ENCODE measurements at places on chromosomes 16 and 17.

DNA sequence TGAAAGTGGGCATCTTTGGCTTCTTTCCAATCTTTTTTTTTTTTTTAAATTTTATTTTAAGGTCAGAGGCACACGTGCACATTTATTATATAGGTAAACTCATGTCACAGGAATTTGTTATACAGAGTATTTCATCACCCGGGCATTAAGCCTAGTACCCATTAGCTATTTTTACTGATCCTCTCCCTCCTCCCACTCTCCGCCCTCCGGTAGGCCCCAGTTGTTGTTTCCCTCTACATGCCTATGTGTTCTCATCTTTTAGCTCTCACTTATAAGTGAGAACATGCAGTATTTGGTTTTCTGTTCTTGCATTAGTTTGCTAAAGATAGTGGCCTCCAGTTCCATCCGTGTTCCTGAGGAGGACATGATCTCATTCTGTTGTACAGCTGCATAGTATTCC is 108.5 kb downstream of the CYB561 start:
- no peak for DNase-seq

DNA sequence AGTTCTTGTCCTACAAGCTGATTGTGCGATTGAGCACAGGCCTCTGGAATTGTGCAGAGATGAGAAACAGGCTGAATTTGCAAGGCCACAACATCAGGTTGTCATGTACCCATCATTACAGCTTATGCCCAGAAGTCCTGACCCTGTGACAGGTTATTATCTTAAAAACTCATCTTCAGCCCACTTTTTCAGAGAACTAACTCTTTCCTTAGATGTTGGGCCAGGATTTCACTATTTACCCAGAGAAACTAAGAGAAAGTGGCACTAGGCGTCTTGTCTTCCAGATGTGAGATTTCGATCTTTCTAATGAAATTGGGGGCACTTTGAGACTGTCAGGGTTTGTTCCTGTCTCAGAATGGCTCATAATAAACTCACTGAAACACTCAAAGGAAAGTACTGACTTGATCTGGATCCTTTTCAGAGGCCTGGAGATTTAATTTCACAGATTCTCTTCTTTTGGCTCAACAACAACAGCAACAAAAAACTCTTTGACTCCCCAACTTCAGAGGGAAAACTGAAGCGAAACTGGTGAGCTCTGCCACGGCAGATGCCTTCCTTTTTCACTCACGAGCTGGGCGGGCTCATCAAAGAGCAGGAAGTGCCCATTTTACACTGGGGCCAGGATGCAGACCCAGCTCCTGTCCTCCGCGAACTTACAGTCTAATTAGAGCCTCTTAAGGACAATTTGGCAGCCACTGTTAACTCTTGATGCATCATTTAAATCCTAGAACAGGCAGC is 17.7 kb upstream of the SLC12A3 start:
- DNase-seq: no peak

- no peak for DNase-seq
These were observed 8.6 kb downstream of the SLC7A5 start for GRCh38 chr16:87860553-87861299.

DNA sequence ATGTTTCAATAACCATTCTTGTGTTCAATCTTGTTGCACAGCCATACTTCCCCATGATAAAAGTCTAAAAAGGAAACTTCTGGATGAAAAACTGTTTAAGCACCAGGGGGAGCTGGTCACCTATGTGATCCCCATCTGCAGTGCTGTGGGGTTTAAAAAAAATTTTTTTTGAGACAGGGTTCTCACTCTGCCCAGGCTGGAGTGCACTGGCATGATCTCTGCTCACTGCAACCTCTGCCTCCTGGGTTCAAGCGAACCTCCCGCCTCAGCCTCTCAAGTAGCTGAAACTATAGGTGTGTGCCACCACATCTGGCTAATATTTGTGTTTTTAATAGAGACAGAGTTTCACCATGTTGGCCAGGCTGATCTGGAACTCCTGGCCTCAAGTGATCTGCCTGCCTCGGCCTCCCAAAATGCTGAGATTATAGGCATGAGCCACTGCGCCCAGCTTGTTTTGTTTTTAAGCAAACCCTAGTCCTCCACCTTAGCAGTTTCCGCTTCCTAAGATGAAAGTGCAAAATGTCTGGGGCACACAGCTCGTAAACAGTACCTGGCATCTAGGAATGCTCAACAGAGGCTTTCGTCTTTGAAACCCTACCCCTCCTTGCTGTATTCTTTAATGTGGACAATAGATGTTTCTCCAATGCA is 25.4 kb downstream of the DNAJA2 start:
- no peak for DNase-seq

DNA sequence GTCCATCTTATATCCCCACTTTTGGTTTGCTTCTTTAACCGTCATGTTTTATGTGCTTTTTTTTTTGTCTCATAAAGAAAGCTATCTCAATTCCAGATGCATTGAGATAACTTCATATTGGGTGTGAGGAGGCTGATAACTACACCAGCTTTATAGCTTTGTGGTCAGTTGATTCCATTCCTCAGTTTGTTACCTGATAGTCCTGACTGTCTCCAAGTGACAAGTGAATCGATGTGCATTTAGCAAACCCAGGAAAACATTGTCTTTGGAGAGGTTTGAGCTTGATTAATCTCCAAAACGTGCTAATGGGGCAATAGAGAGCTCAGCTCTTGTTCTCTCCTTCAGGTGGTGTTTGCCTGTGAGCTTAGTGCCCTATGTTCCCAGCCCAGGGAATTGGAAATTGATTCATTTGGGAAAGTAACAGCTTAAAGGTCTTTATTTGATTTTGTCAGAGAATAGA is 22.7 kb downstream of the HS3ST3B1 start:
- DNase-seq: no peak

- DNase-seq: peak; percentile 43
These were observed 34.0 kb downstream of the PGS1 start for GRCh38 chr17:78412403-78412802.

DNA sequence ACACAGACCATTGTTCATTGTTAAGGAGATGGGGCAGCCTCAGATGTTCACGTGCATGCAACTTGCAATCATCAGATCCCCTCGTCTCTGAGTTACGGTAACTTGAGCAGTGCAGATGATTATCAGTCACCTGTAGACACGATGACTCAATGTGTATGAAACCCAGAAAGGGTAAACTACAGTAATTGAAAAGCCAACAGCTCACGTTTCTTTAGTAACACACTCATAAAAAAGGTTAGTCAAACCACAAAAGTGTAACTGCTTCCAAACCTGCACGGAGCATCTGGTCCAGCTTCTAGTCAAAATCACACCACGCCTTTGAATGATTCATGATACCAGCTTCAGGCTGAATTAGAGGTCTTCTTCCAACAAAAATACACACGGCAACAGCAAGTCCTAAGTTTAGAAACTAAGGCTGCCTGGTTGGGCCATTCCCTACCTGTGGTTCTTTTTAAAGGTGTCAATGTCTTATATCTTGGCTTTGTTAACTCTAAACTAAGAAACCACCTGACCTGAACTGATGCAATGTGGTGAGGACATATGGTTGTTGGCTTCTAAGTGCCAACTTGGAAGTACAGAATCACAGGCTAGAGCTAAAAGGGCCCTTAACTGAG is 32.3 kb downstream of the GRB7 start:
- DNase-seq: peak; percentile 45

DNA sequence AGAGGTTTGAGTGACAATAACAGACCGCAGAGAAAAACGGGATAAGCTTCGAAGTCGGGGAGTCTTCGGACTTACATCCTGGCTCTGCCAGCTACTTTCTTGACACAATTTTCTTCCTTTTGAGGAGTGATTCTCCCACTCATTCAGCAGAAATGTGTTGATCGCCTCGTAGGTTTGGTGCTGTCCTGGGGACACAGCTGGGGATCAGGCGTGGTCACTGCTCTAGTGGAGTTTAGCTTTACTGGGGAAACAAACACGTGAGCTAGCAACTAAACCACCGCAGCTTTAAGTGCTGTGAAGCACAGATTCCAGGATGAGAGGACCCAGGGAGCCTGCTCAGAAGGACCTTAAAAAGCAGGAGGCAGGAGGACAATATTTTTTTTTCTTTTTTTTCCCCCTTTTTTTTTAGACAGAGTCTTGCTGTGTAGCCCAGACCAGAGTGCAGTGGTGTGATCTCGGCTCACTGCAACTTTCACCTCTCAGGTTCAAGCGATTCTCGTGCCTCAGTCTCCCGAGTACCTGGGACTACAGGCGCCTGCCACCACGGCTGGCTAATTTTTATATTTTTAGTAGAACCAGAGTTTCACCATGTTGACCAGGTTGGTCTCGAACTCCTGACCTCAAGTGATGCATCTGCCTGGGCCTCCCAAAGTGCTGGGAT is 858 bp downstream of the NUBP1 start:
- no peak for DNase-seq

DNA sequence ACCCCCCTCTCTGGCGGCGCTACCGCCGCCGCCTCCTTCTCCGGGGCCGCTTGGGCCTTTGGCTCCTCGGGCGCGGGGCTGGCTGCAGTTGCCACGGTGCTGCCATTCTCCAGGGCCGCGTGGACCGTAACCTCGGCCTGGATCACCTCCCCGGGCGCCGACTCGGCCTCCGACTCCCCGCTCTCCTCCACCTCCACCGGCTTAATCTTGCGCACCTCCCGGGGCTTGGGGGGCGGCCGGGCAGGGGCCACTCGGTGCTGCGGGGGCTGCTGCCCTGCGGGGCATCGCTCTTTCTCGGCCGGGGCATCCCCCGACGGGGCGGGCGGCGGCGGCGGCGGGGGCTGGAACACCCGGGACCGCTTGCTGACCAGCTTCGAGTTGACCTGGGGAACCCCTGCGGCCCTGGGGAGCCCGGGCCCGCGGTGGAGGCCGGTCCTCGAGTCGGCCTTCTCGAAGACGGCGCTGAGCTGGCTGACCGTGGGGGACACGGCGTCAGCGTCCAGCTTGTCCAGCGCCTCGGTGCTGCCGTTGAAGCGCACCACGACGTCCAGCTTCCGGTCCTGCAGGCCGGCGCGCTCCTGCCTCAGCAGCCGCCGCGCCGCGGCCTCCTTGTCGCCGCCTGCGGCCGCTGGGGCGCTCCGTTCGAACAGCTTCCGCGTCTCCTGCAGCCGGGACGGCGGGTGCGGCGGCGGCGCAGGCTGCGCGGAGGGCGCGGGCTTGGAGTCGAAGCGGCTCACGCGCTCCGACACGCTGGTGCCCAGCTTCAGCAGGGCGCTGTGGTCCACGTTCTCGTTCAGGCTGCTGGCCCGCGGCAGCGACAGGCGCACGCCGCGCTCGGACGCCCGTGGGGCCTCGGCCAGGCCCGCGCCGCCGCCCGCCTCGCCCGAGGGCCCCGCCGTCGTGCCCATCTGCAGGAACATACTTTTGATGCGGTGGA is 792 bp downstream of the PPP1R9B start:
- no peak for DNase-seq

GRCh38 chr16:71289732-71290062 is 495 bp upstream of the CMTR2 start:
- no peak for DNase-seq

DNA sequence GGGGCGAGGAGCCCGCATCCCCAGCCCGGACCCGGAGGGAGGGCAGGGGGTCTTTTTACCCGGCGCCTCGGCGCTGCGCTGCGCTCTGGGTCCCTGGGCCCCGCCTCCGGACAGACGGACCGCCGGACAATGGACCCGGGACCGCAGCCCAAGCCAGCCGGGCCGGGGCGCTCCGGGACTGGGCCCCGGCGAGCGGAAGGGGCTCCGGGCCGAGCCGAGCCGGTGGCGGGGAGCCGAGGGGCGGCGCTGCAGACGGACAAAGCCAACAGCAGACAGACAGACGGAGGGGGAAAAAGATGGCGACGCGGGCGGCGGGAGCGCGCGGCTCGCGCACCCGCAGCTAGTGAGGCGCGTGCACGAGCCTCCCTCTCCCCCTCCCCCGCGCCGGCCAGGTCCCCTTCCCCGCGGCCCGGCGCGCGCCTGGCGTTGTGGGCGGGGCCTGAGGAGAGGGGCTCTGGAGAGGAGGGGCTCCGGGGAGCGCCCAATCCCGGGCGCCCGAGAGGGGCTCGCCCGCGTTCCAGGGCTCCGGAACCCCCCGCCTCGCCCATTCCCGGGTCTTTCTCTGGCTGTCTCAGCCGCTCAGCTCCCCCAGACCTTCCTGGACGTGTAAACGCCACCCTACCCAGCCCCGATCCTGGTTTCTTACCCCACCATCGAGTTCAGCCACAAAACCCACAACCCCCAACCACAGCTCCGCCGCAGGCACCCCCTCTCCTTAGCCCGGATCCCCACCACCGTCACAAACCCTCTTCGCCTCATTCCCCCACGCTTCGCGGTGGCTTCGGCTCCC is at the start of gene ZNF821:
Gene ZNF821 (minus strand): TSS at position 334 of the 790 bp plus-strand sequence. CDS start 4,236 bp downstream, outside the sequence.
- peak; percentile 75 for DNase-seq

GRCh38 chr16:50276801-50277555 is 10.6 kb downstream of the ADCY7 start:
- DNase-seq: no peak

- DNase-seq: no peak
These were observed 18.2 kb downstream of the IGSF6 start for GRCh38 chr16:21634216-21634615.

DNA sequence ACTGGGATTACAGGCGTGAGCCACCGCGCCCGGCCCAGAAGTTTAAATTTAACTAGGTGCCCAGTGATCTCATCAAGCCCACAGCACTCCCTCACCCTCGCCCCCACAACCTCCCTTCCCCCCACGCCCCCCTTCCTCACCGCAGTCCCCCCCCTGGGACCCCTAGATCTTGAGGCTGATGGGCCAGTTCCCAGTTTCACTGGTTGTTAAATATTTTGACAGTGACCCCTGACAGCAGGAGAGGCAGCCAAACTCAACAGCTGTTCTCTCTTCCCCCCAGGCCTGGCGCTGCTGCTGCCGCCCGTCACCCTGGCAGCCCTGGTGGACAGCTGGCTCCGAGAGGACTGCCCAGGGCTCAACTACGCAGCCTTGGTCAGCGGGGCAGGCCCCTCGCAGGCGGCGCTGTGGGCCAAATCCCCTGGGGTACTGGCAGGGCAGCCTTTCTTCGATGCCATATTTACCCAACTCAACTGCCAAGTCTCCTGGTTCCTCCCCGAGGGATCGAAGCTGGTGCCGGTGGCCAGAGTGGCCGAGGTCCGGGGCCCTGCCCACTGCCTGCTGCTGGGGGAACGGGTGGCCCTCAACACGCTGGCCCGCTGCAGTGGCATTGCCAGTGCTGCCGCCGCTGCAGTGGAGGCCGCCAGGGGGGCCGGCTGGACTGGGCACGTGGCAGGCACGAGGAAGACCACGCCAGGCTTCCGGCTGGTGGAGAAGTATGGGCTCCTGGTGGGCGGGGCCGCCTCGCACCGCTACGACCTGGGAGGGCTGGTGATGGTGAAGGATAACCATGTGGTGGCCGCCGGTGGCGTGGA is 15.6 kb downstream of the QPRT start:
- DNase-seq: no peak

DNA sequence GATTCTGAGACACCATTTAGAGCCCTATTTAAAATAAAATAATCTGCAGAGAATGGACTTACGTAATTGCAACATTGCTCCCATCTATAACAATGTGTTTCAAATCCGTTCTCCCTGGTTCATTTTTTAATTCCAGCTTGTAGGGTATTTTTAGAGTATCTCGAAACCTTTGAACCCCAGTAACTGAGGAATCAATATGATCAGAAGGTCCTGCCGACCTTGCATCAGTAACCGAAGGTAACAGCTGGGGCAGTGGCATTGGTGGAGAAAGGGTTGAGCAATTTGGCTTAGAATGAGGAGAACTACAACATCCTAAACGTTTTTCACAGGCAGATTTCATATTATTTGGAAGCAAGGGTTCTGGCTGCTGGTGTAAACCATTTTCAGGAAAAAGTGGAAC is 49.3 kb downstream of the N4BP1 start:
- DNase-seq: no peak
